ENCODE measurements at places on chromosomes 11 and 22. TPM values are rescaled to one million over a fixed set of nuclear protein-coding genes. Genes with fewer than 3 reads are reported as not detected.

HBG1 gene
- not detected for total RNA-seq

E2F8 gene
- 35.8 TPM for total RNA-seq

DAGLA gene
- total RNA-seq = not detected

SUSD2 gene
- 1.6 TPM for total RNA-seq

DNA sequence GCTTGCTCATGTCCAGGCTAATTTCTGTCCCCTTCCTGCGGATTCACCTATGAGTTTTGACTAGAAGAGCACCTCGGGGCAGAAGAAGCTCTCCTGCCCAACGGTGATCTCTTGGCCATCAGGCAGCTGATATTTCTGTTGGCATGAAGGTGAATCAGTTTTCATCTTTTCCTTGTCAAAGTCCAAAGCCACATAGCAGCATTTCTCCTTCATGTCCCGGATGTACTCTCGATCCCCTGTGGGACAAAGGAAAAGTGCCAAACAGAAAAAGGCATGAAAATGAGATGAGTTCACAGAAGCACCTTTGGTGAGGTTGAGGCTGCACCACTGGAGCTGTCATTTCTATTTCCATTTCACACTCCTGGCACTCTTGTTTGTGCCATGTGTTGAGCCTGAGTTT lies 56.8 kb downstream of the DHCR7 start:
- DNase-seq = no peak

DNA sequence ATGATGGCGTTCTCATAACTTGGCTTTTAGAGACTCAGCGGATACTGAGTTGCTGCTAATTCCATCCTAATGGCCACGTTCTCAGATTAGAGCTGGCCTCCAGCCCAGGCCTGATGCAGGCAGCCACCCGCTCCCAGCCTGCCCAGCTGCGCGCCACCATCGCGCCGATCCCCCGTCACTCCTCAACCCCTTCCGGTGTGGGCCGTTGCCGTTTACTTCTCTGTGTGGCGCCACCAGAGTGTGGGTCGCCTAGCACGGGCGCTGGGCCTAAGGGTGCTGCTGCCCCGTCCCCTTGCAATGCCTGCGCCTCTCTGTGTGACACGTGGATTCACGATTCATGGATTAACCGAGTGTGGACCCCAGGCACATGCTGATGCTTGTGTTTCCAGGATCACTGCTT lies 1116.0 kb downstream of the BRD1 start:
- DNase-seq = peak; percentile 18

DNA sequence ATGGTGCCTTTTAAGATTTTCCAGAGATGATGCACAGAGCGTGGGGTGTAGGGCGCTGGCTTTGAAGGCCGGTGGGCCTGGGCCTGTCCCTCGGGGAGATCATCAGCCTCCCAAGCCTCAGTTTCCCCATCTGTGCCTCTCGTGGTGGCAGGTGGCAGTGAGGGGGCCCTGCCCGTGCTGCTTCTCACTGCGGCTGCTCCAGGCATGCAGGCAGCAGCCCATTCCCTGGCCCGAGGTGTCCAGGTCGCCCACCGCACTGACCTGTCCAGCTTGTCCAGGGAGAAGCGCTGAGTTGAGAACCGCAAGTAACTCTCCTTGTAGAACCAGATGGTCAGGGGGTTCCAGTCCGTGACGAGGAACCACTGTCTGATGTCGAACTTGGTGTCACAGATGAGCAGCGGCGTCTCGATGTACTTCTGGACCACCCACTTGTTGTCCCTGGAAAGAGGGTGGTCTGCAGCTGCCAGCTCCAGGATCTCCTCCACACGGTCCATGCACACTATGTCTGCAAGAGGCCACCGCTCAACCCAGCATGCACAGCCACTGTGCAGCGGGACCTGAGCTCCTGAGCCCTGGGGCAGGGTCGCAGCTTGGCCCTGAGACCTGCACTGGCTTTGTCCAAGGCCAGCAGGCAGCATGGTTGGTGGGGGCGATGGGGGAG lies 20.5 kb upstream of the IL17REL start:
- DNase-seq = no peak

DNA sequence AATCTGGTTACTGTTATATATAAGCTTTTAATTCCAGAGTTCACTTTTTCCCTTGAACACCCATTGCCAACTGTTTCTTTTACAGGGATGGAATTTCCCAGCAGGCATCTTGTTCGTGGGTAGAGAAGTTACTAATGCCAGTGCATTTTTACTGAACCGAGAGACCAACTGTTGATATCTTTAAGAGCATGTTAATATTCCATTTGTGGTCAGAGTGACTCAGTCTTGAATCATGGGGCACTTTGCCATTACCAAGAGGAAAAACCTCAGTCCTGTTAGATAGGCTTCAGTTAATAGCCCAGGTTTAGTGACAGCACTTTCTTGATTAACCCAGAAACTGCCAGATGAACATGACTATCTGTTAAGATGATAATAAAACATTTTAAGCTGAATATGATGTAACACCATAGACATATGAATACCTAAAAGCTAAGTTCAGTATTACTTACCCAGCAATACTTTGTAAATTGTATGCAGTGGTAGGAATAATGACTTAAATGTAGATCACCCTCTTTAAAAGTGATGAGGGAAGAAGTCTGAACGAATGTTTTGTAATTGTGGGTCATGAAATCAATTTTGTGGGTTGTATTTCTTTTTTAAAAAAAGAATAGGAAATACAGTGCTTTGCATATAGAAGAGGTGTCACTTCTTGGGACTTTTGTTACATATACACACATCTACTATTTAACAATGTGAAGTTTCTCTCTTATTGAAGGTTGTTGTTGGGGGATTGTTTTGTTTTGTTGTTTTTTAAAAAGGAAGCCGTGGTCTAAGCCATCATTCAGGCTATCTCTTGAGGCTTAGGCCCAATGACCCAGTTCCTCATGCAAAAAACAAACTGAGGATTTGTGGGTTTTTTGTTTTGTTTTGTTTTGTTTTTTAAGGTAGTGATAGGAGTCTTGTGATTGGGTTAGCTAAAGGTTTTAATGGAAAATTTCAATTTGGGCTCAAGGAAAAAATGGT lies 79.2 kb upstream of the GRIK4 start:
- no peak for DNase-seq

DNA sequence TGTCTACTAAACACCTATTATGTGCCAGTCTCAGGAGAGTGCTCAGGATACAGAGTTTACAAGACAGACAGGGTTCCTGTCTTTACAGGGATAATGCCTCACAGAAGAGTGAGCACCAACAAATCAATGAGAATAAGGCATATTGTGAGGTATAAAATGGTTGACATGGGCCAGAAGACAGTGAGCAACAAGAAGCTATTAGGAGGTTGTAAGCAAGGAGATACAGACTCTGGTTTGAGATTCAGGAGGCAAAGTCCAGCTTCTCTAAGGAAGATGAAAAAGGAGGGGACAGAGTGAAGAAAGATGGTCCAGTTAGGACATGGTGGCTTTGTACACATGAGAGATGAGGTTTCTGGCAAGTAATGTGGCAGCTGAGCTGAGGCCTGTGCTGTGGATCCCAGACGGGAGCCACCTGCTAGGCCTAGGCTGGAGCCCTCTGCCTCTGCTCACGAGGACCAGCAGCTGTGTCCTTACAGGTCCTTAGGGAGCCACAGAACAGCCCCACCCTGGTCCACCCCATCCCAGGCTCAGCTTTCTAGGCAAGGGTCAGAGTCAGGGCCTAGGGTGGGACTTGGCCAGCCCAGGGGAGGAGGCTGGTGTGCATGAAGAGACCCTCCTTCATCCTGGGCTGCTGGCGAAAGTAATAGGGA lies 110.5 kb downstream of the ZNF280B start:
- DNase-seq = no peak

- DNase-seq = no peak
Measured at GRCh38 chr22:27003297-27003696, 345.9 kb downstream of the MIAT start.

DNA sequence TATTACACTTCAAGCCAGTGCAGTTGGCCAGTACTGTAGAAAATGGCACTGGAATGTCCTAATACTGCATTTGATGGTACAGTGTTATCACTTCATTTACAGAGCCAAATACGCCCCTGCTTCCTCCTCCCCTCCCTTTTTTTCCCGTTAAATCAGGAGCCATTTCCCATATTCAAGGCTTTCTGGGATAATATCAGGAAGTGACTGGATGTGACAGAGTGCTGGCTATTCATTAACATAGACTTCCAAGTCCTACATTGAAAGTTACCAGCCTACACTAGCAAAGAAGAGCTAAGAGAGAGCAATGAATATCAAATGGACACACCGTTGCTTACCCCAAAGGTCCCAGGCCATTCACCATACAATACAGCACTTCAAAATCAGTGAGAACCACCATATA lies 32.1 kb upstream of the ABCC8 start:
- DNase-seq = no peak
